GM23248 (cell line): ENCODE measurements at places on chromosomes 5 and 9. TPM values are rescaled to one million over a fixed set of nuclear protein-coding genes. Genes with fewer than 3 reads are reported as not detected.

The NR4A3 gene
- total RNA-seq: 1.4 and 1.8 TPM in 2 replicates

The THBS4 gene
- under 0.01 and 0.43 TPM in 2 replicates for total RNA-seq

The GAPT gene
- not detected in 2 replicates for total RNA-seq

The RPP25L gene
- total RNA-seq: 16.9 and 28.7 TPM in 2 replicates

The SPATA31D1 gene
- total RNA-seq: not detected in 2 replicates

The ACO1 gene
- 79.5 and 84.1 TPM in 2 replicates for total RNA-seq

The ZNF354B gene
- total RNA-seq: 3.3 and 3.4 TPM in 2 replicates

The DNAH5 gene
- 0.13 and 1.4 TPM in 2 replicates for total RNA-seq

The OLFML2A gene
- total RNA-seq: 0.11 and 0.38 TPM in 2 replicates

The PCDHB16 gene
- total RNA-seq: 4.2 and 5.1 TPM in 2 replicates

The SSBP2 gene
- 22.0 and 25.5 TPM in 2 replicates for total RNA-seq

The LCN1 gene
- total RNA-seq: not detected in 2 replicates

The GABRA6 gene
- not detected in 2 replicates for total RNA-seq

The ZFP37 gene
- 1.7 and 2.9 TPM in 2 replicates for total RNA-seq

The KIAA1958 gene
- total RNA-seq: 4.7 and 7.7 TPM in 2 replicates

The PTGES2 gene
- total RNA-seq: 68.6 and 68.9 TPM in 2 replicates

The TMC1 gene
- total RNA-seq: 2.4 TPM in 1 of 2 replicates, not detected in the other

The PKD2L2 gene
- not detected in 2 replicates for total RNA-seq

The WHRN gene
- 0.76 and 1.1 TPM in 2 replicates for total RNA-seq

The ADRA1B gene
- total RNA-seq: 0.32 and 0.63 TPM in 2 replicates

The C9orf43 gene
- 0.13 and 0.76 TPM in 2 replicates for total RNA-seq

The ENG gene
- 54.5 and 57.4 TPM in 2 replicates for total RNA-seq

The FBP2 gene
- total RNA-seq: not detected in 2 replicates

The FKTN gene
- total RNA-seq: 16.9 and 40.7 TPM in 2 replicates

The LCN9 gene
- not detected in 2 replicates for total RNA-seq

The PCDHB12 gene
- total RNA-seq: 0.43 and 2.9 TPM in 2 replicates

The WDR38 gene
- not detected in 2 replicates for total RNA-seq
